ENCODE measurements at places on chromosomes 3 and 15.
A peak's percentile ranks its signal among the peaks of the same experiment; 100 is the strongest.

DNA sequence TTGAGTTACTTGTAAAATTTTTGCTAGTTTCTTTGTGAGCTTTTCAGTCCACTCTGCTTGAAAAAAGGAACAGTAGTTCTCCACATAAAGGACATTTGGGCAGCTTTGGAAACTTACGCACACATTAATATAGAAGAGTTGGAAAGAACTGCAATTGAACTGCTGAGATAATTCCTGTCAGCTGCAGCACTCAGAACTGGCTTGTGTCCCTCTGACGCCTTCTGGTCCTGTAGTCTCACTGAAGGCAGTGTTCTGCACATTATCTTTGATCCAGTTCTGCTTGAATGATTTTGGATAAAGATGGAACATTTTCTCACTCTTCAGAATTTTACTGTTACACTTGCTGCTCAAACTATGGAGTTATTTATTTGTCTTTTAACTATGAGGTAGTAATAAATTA, 901.9 kb downstream of the OTOL1 start:
- no peak for DNase-seq

DNA sequence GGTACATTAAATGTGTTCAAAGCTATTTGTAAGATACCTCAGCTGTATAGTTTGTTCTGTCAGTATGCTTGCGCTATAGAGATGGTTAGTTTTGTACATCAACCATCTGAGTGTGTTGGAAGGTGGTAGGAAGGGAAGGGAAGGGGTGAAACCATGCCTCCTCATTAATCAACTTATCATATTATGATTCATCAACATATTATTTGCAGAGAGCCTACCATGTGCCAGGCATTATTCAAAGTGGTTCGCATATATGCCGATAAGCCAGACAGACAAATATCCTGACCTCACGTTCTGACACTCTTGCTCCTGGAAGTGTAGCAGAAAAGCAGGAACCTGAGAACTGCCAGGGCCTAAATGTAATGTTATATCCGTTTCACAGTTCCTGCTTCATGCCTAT, 248.1 kb upstream of the NR2E3 start:
- no peak for DNase-seq

DNA sequence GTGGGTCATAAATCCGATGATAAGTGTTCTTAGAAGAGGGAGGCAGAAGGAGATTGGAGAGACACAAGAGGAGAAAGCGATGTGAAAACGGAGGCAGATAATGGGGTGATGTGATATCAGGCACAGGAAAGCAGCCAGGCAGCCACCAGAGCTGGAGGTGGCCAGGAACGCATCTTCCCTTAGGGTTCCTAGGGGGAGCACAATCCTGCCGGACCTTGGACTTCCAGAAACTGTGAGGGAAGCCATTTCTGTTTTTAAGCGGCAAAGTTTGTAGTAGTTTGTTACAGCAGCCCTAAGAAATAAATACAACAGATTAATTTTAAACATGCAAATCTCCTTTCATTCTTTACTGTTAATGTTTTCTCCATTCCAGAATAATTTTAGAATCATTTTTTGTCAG, 259.9 kb upstream of the TMC3 start:
- no peak for DNase-seq

DNA sequence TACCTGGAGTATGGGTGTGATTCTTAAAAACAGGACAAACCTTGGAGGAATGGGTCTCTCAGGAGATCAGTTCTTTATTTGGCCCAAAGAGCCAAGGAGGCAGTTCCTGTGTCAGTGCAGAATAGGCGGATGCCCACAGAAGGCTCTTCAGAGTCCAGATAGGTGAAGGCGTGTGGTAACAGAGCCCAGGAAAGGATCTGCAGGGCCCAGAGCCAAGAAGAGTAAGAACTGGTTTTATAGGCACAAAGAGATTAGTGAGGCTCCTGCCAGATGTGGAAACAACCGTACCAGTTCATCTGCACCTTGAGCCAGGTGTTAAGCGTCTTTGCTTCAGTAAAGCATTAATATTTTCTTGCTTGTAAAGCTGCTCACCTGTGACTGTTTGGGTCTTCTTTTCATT, 140.1 kb upstream of the BFSP2 start:
- no peak for DNase-seq

- DNase-seq = no peak
These were observed 51.9 kb downstream of the SCN5A start for GRCh38 chr3:38597502-38598060.

GRCh38 chr3:136672457-136672856, 79.7 kb downstream of the STAG1 start:
- no peak for DNase-seq

- no peak for DNase-seq
These were observed 1.6 kb downstream of the OXTR start for GRCh38 chr3:8767667-8768363.

GRCh38 chr3:123229145-123229544, 27.4 kb downstream of the SEC22A start:
- DNase-seq = no peak

- peak; percentile 32 for DNase-seq
These were observed 84.4 kb downstream of the SEMA5B start for GRCh38 chr3:122942937-122943827.

DNA sequence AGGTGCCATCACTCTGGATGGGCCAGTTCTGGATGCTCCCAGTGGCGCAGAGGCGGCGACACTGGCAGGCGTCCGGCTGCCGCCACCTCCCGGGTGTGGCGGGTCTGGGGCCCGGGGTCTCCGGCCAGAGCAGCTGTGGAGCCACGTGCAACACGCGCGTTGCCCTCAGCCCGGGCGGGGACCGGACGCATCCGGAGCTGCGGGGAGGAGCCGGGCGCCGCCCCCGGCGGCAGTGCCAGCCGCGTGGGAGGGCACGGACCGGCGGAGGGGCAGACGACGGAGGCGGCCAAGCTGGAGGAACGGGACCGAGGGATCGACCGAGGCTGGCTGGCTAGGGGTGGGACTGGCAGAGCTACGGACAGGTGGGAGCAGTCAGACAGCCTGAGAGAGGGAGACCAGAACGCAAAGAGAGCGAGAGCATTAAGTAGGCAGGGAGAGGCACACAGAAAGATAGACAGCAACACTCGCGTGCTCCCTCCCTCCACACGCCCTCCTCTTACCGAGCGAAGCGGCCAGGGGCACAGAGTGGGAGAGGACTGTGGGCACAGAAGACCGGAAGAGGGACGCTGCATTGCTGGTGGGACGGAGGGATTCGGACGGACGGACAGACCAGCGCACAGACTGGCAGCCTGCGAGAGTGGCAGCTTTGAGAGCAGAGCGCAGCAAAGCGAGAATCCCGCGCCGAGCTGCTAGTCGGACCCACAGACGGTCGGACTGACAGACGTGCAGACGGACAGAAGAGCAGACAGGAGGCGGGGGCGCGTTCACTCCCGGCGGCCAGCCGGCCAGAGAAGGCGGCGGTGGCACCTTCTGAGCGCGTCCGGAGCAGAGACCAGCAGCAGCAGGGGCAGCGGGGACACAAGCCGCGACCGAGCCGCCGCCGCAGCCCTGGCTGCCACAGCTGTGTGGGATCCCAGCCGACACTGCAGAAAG, at the start of gene ARPP21:
ARPP21 (plus strand) TSS at position 272 of the 933 bp plus-strand sequence. CDS start 42,227 bp downstream, outside the sequence.
- DNase-seq = no peak

GRCh38 chr15:67005294-67005996, 60.0 kb upstream of the SMAD3 start:
- DNase-seq = no peak

DNA sequence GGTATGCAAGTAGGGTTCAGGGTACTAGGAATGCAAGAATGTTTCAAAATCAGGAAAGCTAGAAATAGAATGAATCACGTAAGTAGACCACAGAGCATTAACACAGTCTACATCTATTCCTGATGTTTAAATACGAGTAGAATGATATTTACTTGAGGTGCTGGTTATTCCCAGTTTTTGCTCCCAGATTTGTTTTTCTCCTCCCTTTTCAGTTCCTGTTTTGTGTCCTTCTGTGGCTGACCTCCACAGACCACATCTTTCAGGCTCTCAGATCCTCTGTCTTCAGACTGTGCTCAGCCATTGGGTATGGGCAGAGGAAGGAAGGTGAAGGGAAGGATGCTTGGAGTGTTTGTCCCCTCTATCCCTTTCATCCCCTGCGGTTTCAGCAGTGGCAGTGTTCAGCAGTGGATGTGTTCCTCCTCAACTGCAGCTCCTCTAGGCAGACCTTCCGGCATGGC, 276.6 kb downstream of the ZNF621 start:
- DNase-seq = no peak

DNA sequence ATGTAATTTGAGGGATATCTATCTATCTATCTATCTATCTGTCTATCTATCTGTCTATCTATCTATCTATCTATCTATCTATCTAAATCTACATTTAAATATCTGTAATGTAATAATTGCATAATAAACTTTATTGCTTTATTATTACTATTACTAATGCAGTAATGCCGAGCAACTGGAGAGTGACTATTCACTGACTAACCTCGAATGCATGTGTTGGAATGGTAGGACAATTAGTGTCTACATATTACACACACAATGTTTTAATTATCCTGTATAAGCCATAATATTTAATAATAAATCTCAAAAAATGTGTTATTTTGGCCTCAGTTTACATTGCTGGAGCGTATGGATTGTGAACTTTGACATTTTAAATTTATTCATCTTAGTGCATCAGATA, 25.2 kb upstream of the CNTN3 start:
- DNase-seq = no peak

- no peak for DNase-seq
These were observed 108.2 kb downstream of the LRRK1 start for GRCh38 chr15:101027273-101027901.

DNA sequence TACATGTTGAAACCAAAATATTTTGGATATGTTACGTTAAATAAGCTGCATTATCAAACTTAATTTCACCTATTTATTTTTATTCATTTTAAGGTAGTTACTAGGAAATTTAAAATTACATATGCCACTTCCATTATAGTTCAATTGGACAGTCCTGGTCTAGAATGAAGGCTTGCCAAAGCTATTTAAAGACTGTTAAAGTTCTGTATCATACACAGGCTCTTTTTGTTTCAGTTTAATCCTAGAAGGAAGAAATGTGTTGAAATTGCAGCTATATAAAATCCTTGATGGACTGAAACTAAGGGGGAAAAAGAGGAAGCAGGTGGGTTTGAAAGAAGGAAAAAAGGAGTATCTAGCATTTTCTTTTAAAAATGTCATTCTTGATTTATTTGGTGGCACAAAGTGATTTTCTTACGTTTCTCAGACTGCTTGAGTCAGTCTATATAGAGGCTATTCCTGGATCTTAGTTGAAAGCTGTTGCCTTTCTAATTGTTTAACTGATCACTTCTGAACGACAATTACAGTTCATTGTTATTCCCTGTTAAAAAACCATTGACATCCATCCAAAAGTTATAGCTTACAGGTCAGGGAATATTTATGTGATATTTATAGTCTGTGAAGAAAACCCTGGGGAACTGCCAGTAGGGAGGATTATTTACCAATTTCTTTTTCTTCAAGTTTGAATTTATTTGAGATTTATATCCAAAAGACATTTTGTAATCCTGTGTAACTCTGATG, 195.0 kb downstream of the RORA start:
- no peak for DNase-seq

DNA sequence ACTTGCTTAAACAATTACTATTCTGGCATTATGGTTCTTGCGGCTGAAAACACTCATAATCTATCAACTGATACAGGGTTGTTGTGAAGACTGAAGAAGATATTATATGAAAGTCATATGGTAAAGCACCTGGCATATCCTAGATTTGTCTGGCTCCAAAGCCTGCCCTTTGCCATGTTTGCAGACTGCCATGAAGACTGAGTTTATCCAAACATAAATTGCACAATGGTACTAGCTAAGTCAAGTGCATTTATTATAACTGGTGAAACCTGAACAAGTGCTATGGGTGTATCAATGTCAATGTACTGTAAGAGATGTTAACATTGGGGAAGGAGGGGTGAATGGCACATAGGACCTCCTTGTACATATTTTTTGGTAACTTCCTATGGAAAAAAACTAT, 87.4 kb upstream of the MEX3B start:
- DNase-seq = no peak

DNA sequence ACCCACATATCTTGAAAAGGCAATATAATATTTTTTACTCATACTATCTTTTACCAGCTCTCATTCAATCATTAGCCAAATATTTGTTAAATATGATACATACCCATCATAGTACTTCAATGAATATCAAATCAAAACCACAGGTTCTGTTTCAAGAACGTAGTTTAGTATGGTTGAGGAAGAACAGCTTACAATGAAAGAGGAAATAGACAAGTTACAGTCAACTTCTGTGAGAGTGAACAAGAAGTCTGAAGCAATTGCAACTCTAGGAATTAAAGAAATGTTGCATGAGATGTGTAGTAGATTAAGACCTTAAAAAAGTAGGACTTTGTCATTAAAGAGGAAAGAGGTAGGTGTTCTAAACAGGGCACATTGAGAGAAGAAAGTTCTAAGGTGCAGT, 9.3 kb downstream of the BCHE start:
- DNase-seq = no peak

DNA sequence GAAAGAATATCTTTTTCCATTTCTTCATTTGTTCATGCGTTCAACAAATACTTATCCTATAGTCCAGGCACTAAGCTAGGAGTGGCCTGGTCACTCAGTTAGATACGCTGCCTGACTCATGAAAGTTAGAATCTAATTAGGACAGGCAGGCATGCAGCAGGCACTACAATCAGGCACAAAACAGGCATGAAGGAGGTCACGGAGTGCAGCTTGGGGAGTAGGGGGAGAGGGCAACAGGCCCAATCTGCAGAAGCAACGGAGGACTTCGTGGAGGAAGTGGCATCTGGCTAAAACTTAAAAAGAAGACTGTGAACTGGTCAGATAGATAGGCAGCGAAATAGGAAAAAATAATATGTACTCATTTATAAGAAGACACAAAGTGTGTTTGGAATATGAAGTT, 420.9 kb downstream of the MAGI1 start:
- DNase-seq = no peak
